Body of pancreas (tissue), 4 donors: ENCODE measurements at places on chromosomes 1 and 21.

DNA sequence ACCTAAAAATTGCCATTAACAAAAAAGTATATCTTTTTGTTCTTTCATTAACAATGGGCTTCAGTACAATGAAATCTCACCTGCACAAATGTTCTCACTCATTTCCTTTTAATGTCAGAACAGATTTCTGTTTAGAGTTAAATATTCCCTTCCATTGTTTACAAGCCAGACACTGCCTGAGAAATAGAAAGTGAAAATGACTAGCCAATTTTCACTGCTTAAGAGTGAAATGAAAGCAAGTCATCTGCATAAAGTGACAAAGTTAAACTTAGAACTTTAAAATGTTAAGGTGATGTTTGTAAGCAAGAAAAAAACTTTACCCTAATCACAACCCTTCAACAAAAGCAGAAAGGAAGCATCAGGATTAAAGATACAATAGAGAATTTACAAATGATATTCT lies 27.5 kb downstream of the COA6 start:
- no peaks in the 10 kb centered on the region for H3K36me3 ChIP-seq
- no peak overlapping the region for H3K4me3 ChIP-seq
- H3K27me3 ChIP-seq = no peaks in the 10 kb centered on the region
- H3K4me1 ChIP-seq = no peaks in the 10 kb centered on the region
- no peak overlapping the region for H3K27ac ChIP-seq

- H3K36me3 ChIP-seq = no peaks in the 10 kb centered on the region
- DNase-seq = no peak
- no peaks in the 10 kb centered on the region for H3K27me3 ChIP-seq
- no peak overlapping the region for H3K27ac ChIP-seq
- no peak overlapping the region for H3K4me3 ChIP-seq
- H3K4me1 ChIP-seq = no peaks in the 10 kb centered on the region
These were observed 132.6 kb downstream of the ETS2 start for GRCh38 chr21:38938343-38938742.

DNA sequence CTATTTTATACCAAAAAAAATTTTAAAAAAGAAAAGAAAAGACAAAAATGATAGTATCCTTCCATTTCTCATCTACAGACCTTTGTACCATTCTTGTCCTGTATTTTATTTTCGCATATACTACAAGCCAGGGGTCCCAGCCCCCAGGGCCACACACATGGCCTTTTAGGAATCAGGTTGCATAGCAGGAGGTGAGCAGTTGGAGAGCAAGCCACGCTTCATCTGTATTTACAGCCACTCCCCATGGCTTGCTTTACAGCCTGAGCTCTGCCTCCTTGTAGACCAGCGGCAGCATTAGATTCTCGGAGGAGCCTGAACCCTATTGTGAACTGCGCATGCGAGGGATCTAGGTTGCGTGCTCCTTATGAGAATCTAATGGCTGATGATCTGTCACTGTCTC lies 39.8 kb downstream of the RASSF5 start:
- H3K36me3 ChIP-seq = no peaks in the 10 kb centered on the region
- H3K27ac ChIP-seq = no peak overlapping the region
- no peak overlapping the region for H3K4me3 ChIP-seq
- peaks cover 10% of the 10 kb centered on the region for H3K4me1 ChIP-seq
- no peak for DNase-seq

DNA sequence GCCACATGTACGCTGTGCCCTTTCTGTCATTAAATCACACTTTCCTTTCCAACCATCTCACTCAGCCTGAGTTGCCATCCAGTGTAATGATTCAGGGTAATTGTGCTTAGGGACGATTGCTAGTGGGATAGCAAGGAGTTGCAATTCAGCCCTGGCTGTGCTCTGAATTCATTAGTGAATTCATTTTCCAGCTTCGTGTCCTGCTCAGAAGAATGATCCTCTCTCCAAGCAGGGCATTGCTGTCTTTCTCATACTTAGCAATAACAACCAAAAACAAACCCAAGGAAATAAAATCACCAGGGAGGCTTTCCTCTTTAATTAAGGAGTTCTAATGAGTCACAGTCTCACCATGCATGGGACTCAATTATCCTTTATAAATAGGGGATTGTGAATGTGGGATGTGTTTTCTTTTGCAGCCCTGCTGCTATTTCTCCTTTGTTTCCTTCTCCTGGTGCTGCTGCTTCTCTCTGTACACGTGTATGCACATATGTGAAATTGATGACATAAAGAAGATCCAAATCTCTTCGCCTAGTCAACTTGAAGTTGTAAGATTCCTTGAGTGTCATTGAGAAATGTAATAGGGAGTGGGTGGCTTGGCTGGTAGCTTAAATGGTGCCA lies 167.0 kb downstream of the TSEN15 start:
- DNase-seq = no peak
- no peak overlapping the region for H3K4me3 ChIP-seq
- no peaks in the 10 kb centered on the region for H3K27me3 ChIP-seq
- H3K4me1 ChIP-seq = peaks cover 5% of the 10 kb centered on the region

GRCh38 chr1:245310571-245311531 lies 156.1 kb downstream of the KIF26B start:
- no peak overlapping the region for H3K27ac ChIP-seq
- H3K4me3 ChIP-seq = no peak overlapping the region
- no peak for DNase-seq
- H3K4me1 ChIP-seq = no peaks in the 10 kb centered on the region

DNA sequence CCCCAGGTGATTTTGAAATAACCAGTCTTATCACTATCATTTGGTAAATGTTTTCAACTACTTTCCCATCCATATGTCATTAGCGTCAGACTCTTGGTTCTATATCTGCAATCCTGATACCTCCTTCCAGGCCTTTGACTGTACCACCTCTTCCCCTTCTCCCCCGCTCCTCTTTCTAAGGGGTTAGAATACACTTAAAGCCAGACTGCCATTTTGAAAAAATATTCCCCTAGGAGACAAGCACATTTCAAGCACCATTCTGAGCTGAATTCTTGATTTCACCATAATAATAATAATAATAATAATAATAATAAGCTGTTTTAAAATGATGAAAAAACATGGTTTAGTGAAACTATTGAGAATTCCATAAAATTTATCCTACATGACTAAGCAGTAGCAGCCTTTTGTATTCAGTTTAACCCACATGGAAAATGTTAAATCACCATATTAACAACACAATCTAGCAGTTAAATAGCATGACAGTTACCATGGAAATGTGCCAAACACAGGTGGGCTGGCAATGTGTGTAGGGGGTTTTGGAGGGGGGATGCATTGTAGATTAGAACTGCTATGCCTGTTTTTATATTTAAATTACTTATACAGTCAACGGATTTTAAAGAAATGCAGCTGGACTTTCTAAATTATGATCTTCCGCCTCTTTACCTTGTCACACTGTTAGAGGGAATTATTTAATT lies 480.2 kb upstream of the DEPDC1 start:
- no peak overlapping the region for H3K4me3 ChIP-seq
- H3K27me3 ChIP-seq = no peaks in the 10 kb centered on the region
- no peaks in the 10 kb centered on the region for H3K36me3 ChIP-seq
- H3K4me1 ChIP-seq = no peaks in the 10 kb centered on the region
- no peak for DNase-seq
